ENCODE measurements at places on chromosomes 5 and 9. TPM values are rescaled to one million over a fixed set of nuclear protein-coding genes. Genes with fewer than 3 reads are reported as not detected.

The JAKMIP2 gene
- 0.08 TPM for polyA plus RNA-seq

The FSTL4 gene
- polyA plus RNA-seq, result not detected

The PCDHA7 gene
- polyA plus RNA-seq, result not detected

The BTNL3 gene
- not detected for polyA plus RNA-seq

The WHRN gene
- polyA plus RNA-seq, result 0.37 TPM

The TLR4 gene
- polyA plus RNA-seq, result 3.2 TPM

The N4BP3 gene
- polyA plus RNA-seq, result 2.9 TPM

The FOXD4L4 gene
- 0.04 TPM for polyA plus RNA-seq

The TRPM3 gene
- 0.04 TPM for polyA plus RNA-seq

The SUSD3 gene
- 0.50 TPM for polyA plus RNA-seq

The ANKRD55 gene
- not detected for polyA plus RNA-seq

The SPATA31D4 gene
- polyA plus RNA-seq, result not detected

The PLAC8L1 gene
- polyA plus RNA-seq, result not detected

The DIPK1B gene
- polyA plus RNA-seq, result 18.1 TPM

The TAL2 gene
- 0.46 TPM for polyA plus RNA-seq

The DMRT2 gene
- polyA plus RNA-seq, result 0.11 TPM

The TERT gene
- polyA plus RNA-seq, result not detected

The SLC45A2 gene
- not detected for polyA plus RNA-seq

The HMMR gene
- polyA plus RNA-seq, result 0.15 TPM

The LCP2 gene
- polyA plus RNA-seq, result 2.2 TPM

The AMBP gene
- not detected for polyA plus RNA-seq

The IL11RA gene
- polyA plus RNA-seq, result 20.8 TPM
